T-helper 17 cell (primary cell): ENCODE measurements at places on chromosomes 3 and 15.
A peak's percentile ranks its signal among the peaks of the same experiment; 100 is the strongest.

GRCh38 chr15:80404057-80404760, at the start of gene ARNT2:
ARNT2 (plus strand) TSS chr15:80404382; CDS start chr15:80404516, 134 bp downstream.
- peak within 1 kb of the TSS; percentile 67 for H3K4me3 ChIP-seq
- H3K27me3 ChIP-seq, result peaks cover 75% of the 10 kb centered on the region
- DNase-seq, result no peak
- H3K27ac ChIP-seq, result no peak within 1 kb of the TSS

DNA sequence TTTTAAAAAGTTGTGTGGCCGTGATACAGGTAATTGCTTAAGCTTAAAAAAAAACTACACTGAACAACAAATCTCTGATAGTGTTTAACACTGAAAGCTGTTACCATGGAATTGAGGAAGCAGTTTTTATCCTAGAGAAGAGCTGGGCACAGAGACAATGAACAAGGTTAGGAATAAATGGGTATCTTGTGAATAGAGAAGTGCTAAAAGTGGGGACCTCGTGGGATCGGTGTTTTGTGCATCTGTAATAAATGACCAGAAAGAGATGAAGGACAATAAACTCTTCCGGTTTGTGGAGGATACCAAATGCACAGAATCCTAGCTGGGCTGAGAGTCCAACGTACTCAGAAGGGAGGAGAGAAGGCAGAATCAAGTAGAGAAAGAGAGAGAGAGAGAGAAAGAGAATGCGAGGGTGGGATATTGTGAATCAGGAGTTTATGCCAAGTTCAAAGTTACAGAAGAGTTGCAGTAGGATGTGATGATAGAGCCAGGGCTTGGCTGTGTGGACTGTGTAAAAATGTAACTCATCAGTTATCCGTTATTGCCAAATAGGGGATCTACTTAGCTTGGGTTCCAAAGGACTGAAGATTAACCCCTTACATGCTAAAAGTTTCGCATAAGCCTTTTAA, 148.9 kb downstream of the IL20RB start:
- H3K27me3 ChIP-seq, result peaks cover 29% of the 10 kb centered on the region
- no peak overlapping the region for H3K4me3 ChIP-seq
- H3K4me1 ChIP-seq, result peaks cover 3% of the 10 kb centered on the region

GRCh38 chr15:51938286-51938685, 33.3 kb downstream of the LEO1 start:
- H3K36me3 ChIP-seq, result peaks cover 2% of the 10 kb centered on the region
- peaks cover 5% of the 10 kb centered on the region for H3K4me1 ChIP-seq
- H3K27ac ChIP-seq, result no peak overlapping the region

DNA sequence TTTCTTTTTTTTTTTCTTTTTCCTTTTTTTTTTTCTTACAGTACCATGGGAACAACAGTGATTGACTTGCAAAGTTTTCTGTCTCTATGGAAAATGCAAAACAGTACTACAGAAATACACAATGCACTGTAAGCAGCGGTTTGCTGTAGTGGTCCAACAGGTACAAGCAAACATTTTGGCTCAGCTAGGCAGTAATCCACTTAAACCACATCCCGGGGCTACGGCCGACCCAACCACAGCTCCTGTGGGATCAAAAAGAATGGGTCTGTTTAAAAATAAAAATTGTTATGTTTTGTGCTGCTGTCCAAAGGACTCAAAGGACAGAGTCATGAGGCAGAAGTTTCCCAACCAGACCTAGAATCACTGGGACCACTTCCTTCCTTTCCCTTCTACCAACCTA, 667.1 kb upstream of the ADAMTS9 start:
- no peak for DNase-seq
- no peaks in the 10 kb centered on the region for H3K4me1 ChIP-seq
- H3K4me3 ChIP-seq, result no peak overlapping the region
- H3K36me3 ChIP-seq, result no peaks in the 10 kb centered on the region
- H3K27ac ChIP-seq, result no peak overlapping the region
- H3K27me3 ChIP-seq, result peaks cover 8% of the 10 kb centered on the region

- no peaks in the 10 kb centered on the region for H3K27me3 ChIP-seq
- H3K4me1 ChIP-seq, result no peaks in the 10 kb centered on the region
- no peak overlapping the region for H3K4me3 ChIP-seq
- DNase-seq, result no peak
Measured at GRCh38 chr3:27326629-27327545, 42.3 kb downstream of the NEK10 start.

- H3K4me3 ChIP-seq, result no peak overlapping the region
- no peaks in the 10 kb centered on the region for H3K27me3 ChIP-seq
- DNase-seq, result no peak
- no peaks in the 10 kb centered on the region for H3K36me3 ChIP-seq
Measured at GRCh38 chr3:83233715-83234114, 1472.3 kb upstream of the GBE1 start.

- peak overlapping the region; percentile 15 for H3K4me3 ChIP-seq
- H3K36me3 ChIP-seq, result peaks cover 3% of the 10 kb centered on the region
- peaks cover 34% of the 10 kb centered on the region for H3K4me1 ChIP-seq
Measured at GRCh38 chr15:72233769-72234168, 2.8 kb upstream of the PKM start.

GRCh38 chr3:127745656-127746399, 73.1 kb downstream of the ABTB1 start:
- no peak for DNase-seq
- peaks cover 52% of the 10 kb centered on the region for H3K27me3 ChIP-seq
- no peak overlapping the region for H3K4me3 ChIP-seq
- peaks cover 16% of the 10 kb centered on the region for H3K4me1 ChIP-seq
- H3K36me3 ChIP-seq, result peaks cover 4% of the 10 kb centered on the region

DNA sequence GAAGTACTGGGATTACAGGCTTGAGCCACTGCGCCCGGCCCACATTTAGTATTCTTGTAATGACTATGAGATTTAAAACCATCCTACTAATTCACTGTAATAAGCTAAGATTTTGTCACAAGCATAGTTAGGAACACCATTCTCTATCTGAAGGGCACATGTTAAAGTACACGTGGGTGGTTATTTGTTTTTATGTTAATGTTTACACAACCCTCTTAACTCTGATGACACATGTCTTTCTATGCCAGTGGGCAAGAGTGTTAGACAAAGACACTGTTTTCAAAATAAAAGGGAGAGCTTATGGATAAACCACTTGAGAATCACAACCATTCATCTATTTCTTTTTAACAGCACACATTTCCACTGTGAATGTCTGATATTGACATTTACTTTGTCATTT, 537.6 kb upstream of the IL12A start:
- no peak overlapping the region for H3K27ac ChIP-seq
- H3K27me3 ChIP-seq, result no peaks in the 10 kb centered on the region
- no peak for DNase-seq
- no peaks in the 10 kb centered on the region for H3K4me1 ChIP-seq
- H3K36me3 ChIP-seq, result no peaks in the 10 kb centered on the region

- H3K4me1 ChIP-seq, result peaks cover 2% of the 10 kb centered on the region
- DNase-seq, result no peak
- H3K27me3 ChIP-seq, result peaks cover 47% of the 10 kb centered on the region
- H3K4me3 ChIP-seq, result no peak overlapping the region
Measured at GRCh38 chr3:63354160-63354559, 76.1 kb downstream of the SYNPR start.

DNA sequence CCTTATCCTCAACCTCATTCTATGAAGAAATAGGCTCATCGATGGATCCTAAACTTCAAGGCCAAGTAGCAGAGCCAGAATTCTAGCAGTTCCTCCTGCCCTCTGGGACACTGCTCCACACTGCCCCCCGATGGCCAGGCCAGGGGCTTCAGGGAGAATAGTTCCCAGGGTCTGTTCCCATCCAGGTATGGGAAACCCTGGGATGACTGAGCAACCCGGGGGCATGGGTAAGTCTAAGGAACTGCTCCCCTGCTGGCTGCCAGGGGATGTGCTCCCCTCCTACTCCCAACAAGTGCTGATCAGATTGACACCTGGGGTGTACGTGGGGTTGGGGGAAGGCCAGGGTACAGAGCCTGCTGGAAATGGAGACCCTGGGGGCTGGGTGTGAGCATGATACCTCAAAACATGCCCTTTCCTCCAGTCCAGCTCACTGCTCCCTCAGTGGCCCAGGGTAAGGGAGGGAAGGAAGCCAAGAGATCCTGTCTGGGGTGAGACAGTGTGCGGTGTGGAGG, 7.6 kb downstream of the ULK3 start:
- H3K27me3 ChIP-seq, result no peaks in the 10 kb centered on the region
- no peaks in the 10 kb centered on the region for H3K36me3 ChIP-seq
- H3K27ac ChIP-seq, result peak overlapping the region; percentile 8

DNA sequence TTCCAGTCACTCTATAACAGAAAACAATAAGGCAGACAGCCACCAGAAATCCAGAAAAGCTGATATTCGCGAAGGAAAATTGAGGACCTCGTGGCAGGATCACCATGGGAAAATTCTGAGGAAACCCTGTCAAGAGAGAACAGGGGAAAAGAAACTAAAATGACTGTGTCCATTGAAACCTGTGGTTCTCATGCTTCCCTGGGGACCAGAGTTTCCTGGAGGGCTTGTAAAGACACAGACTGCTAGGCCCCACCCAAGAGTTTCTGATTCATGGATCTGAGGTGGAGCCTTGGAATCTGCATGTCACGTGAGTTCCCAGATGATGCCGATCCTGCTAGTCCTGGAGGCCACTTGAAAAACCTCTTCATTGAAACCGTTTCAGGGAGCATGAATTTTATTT, 420.5 kb downstream of the EPHB1 start:
- no peak for DNase-seq
- H3K27me3 ChIP-seq, result no peaks in the 10 kb centered on the region
- no peaks in the 10 kb centered on the region for H3K4me1 ChIP-seq
- H3K4me3 ChIP-seq, result no peak overlapping the region
- no peak overlapping the region for H3K27ac ChIP-seq

DNA sequence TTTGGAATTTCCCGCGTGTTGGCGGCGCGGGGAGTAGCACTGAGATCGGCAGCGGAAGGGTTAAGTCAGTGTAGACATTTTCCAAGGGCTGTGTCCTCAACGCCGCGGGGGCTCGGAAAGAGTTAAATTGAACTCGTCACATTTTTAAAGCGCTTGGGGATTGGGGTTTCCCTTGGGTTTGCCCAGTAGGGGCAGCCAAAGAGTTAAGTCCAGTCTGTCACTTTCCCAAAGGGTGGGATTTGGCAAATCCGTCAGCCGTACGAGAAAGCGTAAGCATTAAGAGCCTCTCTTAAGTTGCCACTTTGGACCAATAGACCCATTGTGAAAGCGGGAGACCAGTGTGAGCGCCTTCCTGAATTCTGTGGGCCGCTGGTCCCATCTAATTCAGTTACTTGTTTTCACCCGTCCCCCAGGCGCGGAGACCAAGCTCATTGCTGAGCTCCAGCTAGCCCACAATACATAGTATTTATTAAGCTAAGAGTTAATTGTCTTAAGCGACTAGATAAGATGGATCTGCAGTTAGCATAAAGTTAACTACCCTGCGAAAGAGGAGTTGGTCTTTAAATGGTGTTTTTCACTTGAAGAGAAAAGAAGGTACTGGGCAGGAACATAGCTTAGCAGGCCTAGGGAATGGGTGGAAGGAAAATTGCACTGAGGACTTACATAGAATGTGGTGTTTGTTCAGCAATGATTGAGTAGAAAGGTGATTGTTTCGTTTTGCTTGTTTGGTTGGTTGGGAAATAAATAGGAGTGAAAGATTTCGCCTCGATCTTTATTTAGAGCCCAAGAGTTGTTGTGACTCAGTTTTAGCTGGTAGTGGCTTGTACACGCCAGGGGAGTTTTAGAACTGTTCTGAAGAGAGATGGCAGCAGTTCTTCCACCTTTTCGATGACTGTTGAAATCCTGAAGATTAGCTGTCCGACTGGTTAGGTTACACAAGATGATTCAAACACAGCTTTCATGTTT, 932 bp downstream of the ARL8B start:
- peak overlapping the region; percentile 95 for H3K4me3 ChIP-seq
- H3K36me3 ChIP-seq, result no peaks in the 10 kb centered on the region
- peak overlapping the region; percentile 94 for H3K27ac ChIP-seq

DNA sequence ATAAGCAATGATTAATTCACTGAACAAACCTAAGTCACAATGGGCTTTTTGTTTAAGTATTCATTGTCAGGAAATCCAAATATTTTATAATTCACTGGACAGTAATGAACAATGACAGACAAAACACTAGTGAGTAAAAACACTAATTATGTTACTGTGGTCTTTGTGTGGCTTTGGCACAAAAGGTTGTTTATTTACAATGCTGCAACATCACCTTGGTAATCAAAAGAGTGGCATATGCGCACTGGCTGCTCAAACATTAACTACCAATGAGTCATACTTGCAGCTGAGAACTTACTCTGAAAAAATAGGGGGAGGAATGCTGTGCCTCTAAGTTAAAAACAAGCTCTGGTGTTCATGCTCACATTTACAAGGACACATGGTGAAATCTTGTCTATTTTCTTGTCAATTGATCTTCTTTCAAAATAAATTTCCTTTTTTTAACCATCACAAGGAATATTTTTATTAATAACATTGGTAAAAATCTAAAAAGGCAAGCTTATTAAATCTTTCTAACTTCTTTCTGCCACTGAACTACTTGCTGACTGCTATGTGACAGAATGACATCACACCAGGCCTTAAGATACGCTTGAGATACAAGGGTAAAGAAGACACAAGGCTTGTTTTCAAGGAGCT, 85.2 kb upstream of the PPIB start:
- H3K4me3 ChIP-seq, result no peak overlapping the region
- H3K27me3 ChIP-seq, result no peaks in the 10 kb centered on the region
- H3K36me3 ChIP-seq, result peaks cover 2% of the 10 kb centered on the region
- peak overlapping the region; percentile 82 for H3K27ac ChIP-seq
- DNase-seq, result no peak
- H3K4me1 ChIP-seq, result peaks cover 23% of the 10 kb centered on the region

DNA sequence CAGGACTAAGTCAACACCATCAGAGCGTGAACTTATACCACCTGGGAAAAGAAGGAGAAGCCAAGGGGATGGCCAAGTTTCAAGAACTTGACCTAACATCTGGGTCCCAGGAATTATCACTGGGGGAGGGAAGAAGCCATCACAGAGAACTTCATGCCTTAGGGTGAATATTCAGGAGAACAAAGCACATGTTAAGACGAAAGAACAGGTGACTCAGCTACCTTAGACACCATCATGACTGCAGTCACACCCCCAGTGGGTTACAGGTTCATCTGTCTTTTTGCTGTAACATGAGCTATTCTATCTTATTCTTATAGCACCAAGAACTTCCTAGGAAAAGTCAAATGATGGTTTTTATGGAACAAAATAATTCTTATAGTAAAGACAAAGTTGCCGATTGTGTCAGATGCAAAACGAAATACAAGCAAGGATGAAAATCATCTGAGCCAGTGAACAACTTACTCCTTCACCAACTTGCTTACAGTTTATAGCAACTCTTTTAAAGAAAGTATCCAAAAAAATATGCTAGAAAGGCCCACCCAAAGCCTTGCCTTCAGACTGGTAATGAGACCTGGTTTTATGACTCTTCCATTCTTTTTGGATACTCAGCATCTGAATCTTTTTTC, 72.0 kb downstream of the TPRA1 start:
- H3K36me3 ChIP-seq, result no peaks in the 10 kb centered on the region
- H3K4me1 ChIP-seq, result no peaks in the 10 kb centered on the region
- H3K4me3 ChIP-seq, result no peak overlapping the region
- no peak overlapping the region for H3K27ac ChIP-seq
- no peak for DNase-seq
